ENCODE measurements at places on chromosomes 4 and X.

GRCh38 chrX:21661316-21661715 lies 3.2 kb upstream of the KLHL34 start:
- DNase-seq: no peak

GRCh38 chr4:42627885-42628646 lies 28.8 kb downstream of the ATP8A1 start:
- no peak for DNase-seq

GRCh38 chr4:81030981-81031791 lies 678 bp downstream of the BMP3 start:
- no peak for DNase-seq

DNA sequence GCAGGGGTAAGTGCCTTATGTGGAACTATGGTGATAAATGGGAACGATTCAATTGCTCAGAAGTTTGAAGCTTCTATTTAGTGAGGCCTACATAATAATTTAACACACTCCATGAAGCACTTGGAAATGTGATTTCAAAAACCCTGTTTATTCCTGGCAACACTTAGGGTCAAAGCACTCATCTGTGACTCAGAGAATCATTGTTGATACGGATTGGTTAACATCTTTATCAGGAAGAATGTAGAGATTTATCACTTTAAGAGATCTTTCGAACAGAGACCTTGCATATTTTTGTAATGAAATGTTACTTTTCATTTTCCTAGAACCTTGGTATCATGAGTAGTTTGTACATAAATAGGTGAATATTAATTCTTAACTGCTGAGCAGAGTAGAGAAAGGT lies 269.1 kb upstream of the SLIT2 start:
- DNase-seq: peak; percentile 68

GRCh38 chrX:17030092-17030491 lies 83.6 kb downstream of the REPS2 start:
- DNase-seq: no peak

DNA sequence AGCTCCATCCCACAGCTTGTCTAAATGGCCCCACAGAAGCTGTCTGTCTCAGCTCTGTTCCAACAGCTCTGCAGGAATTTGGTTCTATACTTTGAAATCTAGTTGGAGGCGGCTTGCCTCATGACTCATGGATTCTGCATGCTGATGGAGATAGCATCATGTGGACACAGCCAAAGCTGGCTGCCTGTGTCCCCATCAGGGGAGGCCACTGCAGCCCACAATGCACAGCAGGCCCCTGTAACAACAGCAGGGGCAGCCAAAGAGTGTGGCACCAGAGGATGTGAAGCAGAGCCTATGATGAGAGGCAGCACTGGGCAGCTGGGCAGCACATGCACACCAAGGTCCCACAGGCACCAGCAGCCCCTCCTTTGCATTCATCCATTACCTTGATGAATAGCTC lies 67.2 kb downstream of the DCAF12L1 start:
- DNase-seq: no peak

DNA sequence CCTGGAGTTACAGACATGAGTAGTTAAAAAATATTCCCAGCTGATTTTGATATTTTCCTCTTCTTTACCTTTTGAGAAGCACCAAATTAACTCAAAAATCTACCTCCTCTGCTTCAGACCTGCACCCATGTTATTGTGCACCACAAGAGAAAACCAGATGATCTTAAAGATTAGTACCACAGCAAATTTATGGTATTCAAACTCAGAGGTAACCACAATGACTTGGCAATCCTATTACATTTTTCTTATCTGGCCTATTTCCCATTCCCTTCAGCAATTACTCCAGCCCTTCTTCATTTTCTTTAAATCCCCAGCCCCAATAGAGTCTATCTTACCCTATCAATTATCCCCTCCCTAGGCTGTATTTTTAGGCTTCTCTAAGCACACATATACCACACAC lies 535.1 kb downstream of the FAT4 start:
- DNase-seq: no peak

DNA sequence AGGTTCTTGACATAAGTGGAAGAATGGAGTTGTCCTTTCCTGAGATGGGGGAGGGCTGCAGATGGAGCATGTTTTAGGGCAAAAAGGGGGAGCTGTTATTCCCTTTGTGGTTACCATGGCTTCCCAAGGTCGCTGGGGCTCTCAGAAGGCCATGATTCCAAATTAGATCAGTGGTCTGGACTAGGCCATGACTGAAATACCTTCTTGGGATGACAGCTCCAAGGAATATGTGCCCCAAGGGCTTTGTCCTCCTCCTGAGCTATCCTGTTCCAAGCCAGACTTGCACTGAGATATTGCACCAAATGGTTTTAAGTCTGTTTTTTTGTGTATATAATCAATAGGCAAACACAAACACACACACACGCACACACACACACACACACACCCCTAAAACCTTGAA lies 3.0 kb upstream of the RBPJ start:
- no peak for DNase-seq
